ENCODE measurements at places on chromosomes 4 and X.

GRCh38 chr4:25722964-25723363 lies 67.3 kb downstream of the SLC34A2 start:
- no peak for DNase-seq

- DNase-seq: no peak
These were observed 42.5 kb upstream of the MXD4 start for GRCh38 chr4:2304321-2304876.

- DNase-seq: no peak
These were observed at the start of gene ZNF630 for GRCh38 chrX:48071064-48071985. Gene ZNF630 (minus strand): TSS chrX:48071640. CDS start chrX:48066886, 4,754 bp downstream.

DNA sequence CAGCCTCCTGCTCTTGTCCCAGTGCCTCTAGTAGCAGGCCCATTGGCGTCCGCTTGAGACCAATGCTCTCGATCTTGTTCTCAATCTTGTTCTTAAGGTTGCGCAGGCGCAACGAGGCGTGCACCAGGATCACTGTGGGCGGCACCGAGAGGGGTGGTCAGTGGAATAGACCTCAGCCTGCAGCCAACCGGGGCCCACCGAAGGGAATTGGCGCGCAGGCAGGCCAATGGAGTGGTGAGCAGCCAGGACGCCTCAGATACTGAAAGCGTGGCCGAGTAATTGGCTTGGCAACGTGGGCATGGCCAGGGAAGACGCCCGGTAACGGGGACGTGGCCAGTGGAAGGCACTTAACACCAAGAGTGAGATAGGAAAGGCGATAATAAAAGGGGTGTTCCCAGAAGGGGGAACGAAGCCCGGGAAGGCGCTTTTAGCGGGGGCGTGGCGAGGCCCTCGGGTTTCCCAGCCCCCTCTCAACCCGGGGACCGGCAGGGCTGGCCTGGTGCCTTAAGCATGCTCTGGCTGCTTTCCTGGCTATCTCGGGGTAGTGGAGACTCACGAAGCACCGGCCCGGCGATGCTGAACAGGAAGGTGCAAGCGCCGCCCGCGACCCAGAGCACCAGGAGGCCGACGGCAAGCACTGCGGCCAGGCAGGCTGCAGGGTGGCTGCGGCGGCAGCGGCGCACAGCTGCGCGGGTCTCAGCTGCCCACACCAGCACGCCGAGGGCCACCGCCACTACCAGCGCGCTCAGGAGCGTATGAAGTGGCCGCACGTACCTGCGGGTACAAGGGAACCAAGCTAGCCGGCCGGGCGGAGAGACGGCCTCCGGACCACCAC lies 1.7 kb downstream of the PRAF2 start:
- no peak for DNase-seq

GRCh38 chrX:18424482-18425198 lies 768 bp upstream of the CDKL5 start:
- DNase-seq: no peak

DNA sequence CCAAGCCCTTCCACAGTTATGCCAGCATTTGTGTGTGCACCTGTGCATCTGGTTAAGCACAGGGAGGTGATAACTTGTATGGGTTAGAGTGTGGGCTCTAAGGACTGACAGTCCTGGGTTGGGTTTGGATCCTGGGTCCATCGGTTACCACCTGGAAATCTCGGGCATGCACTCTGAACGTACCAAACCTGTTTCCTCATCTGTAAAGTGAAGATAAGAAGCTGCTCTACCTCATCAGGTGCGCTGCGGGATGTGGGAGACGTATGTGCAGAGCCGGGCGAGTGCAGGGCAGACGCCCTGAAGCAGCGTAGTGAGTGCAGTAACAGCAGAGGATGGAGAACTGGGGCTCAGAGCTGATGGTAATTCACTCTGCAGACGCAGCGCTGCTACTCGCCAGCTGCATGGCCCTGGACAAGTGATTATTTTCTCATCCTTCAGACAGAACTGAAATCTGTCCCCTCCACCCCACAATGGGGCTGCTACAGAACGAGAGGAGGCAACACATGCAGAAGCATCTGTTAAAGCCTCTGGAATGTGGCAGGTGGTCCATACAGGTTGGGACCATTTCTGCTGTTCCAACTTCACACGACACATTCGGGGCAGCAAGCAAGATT lies 64.4 kb downstream of the HADH start:
- no peak for DNase-seq

GRCh38 chrX:78314561-78314960 lies 12.8 kb downstream of the CYSLTR1 start:
- peak; percentile 9 for DNase-seq
